ENCODE measurements at places on chromosomes 7 and 10.

DNA sequence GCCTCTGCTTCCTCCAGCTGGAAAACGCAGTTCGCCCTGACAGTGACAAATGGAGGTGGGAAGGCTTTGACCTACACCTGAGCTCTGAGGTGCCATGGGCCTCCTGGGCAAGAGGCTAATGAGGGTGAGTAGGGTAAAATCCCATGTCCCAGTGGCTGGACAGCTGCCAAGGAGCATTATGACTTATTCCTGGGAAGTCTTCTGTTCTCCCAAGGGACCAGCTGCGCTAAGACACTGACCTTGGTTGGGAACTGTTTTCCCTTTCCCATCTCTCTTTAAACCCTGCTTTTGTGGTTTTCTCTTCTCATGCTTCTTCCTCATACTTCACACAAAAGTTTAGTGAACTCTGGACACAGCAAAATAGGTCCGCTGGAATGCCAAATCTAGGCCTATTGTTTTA, 72.6 kb downstream of the COPG2 start:
- DNase-seq, result no peak

DNA sequence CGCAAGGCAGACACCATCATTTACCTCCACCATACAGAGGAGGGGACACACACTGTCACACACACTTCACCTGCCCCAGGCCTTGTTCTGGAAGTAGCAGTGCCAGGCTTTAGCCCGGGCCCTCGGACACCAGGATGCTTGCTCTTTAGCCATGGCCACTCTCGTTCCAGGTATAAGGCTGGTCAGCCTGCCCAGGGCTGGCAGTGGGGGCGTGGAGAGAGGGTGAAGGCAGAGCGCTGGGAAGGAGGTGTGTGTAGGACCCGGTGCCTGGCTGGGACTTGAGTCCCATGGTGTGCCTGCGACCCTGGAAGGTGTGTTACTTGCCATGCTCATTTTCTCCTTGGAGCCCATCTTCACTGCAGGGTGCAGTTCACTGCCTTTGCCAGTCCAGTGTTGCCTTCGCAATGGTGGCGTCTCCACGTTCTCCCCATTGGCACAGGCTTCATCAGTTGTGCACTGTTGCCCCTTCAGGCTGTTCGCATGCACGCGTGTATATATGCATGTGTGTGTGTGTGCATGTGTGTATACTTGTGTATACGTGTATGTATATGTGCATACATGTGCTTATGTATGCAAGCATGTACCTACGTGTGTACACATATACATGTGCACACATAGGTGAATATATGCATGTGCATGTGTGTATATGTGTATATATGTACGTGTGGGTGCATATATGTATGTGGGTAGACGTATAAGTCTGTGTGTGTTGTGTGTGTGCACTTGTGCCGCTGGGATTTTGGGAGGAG, 153.4 kb downstream of the CAMK1D start:
- no peak for DNase-seq

GRCh38 chr7:15854841-15855524, 168.5 kb upstream of the MEOX2 start:
- DNase-seq, result no peak

- DNase-seq, result no peak
Measured at GRCh38 chr7:43834463-43835251, 34.7 kb downstream of the MRPS24 start.

- DNase-seq, result no peak
Measured at GRCh38 chr10:12797471-12798262, 203.8 kb downstream of the CCDC3 start.

DNA sequence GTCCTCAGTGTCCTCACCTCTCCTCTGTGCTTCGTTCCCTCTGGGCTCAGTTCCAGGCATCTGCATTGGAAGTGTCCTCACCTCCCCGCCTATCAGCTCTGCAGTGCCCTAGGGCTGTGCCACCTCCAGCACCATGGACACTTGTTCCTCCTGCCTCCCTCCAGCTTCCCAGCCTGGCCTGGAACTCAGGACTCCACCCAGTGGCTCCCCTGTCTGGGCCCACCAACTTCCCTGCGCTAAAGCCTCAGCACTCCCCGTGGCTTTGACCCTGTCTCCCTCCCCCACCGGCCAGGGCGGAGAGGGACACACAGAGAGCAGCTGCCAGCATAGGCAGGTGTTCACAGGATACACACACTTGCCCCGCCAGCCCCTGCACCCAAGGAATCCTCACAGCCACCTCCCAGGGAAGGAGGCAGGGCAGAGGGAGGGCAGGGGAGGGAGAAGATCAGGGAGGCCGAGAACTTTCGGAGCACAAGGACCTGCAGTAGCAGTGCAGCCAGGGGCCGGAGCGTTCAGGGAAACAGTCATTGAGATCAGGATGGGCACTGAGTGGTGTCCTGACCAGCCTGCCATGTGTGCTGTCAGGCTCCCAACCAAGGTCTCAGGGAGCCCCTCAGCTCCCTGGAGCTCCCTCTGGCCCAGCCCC, 31.3 kb downstream of the ANXA8 start:
- DNase-seq, result no peak

GRCh38 chr10:70085975-70086613, 33.4 kb downstream of the MACROH2A2 start:
- no peak for DNase-seq

GRCh38 chr10:33735464-33735923, 401.0 kb upstream of the NRP1 start:
- DNase-seq, result no peak

DNA sequence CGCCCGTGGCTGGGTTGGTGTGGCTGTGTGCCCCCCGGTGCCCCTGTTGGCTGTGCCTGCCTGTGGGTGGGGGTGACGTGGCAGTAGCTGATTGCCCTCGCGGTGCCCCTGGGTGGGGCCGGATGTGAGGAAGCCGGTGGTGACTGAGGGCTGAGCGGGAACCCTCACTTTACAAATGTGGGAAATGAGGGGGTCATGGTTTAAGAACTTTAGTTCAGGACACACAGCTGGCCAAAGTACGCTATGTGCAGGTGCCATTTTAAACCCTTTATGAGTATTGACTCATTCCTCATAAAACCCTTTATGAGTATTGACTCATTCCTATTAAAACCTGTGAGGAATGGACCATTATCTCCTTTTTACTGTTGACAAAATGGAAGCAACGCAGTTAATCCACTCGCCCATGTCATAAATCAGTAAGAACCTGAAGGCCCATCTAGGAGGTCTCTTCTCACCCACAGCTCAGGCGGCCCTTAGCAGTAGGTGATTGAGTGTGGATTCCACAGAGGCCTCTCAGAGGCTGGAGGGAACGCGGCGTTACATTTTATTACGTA, 290.1 kb upstream of the COBL start:
- no peak for DNase-seq

All from DMS 273 treated with DMSO at 0.1 percent for 48 hours (cell line).